Left renal pelvis (tissue), 4 donors: ENCODE measurements at places on chromosomes 12 and 14. TPM values are rescaled to one million over a fixed set of nuclear protein-coding genes. Genes with fewer than 3 reads are reported as not detected.

GRCh38 chr14:78424311-78424710 is 254.1 kb downstream of the NRXN3 start:
- DNase-seq, result no peak

GRCh38 chr14:106837870-106838269 is 1311.5 kb downstream of the TMEM121 start:
- DNase-seq, result no peak

DNA sequence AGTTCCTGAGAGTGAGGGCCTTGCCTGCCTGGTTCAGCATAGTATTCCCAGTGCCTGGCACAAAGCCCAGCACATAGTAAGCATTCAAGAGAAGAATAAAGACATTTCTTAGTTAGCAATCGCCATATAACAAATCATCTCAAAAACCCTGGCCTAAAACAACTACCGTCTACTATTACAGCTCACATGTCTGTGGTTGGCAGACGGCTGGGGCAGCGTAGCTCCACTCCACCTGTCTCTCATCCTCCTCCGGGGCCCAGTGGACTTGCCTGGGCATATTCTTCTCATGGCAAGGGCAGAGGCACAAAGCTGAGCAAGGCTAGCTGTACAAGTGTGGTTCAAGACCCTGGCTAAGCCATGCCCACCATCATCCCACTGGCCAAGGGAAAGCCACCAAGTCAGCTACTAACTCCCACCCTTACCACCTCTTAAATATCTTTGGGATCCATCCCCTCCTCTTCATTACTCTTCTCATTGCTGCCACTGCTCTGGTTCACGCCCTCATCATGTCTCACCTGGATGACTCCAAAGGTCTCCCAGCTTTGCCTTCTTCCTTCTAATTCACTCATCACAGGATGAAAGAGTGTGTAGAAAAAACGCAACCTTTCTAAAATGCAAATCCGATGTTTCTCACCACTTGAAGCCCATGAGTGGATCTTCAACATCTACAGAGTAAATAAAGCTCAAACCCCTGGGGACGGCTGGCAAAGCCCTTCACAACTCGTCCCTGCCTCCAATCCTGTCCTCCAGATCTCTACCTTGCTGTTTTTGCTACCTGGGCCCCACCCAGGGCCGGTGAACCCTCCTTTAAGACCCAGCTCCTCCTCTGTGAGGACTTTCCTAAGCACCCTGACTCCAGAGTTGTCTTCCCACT is 10.4 kb downstream of the TMEM229B start:
- no peak for DNase-seq

DNA sequence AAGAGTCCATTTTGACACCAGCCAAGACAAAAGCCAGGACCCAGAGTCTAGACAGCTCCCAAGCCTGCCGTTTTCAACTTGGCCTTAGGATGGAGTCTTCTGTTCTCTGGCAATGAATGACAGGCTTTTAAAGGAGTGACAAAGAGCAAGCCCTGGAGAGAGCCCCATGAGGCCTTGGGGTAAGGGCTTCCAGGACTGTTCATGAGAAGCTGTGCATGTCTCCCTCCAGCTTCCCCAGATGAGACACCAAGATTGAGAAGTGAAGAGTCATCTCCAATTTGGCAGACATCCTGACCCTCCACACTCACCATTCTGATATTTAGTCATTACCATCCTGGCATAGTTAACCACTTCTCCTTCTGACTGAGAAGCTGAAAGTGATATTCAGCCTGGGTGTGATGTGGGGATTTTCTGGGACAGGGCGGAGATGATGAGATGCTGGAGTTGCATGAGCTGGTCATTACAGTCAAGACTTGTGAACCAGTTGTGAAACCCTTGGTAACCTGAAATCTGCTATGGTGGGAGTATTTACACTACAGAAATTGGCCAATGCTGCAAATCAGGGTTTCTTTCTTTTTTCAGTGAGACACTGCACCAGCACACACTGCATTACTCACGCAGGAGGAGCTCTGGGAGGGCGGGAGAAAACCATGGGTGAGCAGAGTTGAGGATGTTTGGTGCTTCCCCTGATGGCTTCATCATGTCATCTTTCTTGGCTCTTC is 77.8 kb downstream of the VCPKMT start:
- DNase-seq, result no peak

- DNase-seq, result no peak
Observed at GRCh38 chr14:69574263-69574953, at the start of gene CCDC177. Gene CCDC177 (minus strand): TSS chr14:69574871. CDS start chr14:69573622, 1,249 bp downstream.

DNA sequence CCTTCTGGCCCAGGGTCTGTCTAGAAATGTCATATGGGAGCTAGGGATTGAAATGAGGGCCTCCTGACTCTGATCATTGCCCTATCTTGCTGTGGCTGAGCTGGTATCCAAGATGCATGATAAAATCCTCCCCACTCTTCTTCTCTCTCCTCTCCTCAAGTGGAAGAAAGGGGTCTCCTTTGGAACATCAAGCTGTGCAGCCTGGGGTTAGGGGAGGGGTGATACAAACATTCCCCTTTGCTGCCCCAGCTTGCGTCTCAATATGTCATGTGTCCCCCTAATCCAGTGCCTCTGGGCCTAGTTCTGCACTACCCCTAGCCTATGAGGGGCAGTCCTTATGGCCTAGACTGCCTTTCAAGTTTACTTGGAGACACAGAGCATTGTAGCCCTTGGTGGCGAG is 8.5 kb downstream of the RDH16 start:
- no peak for DNase-seq

DNA sequence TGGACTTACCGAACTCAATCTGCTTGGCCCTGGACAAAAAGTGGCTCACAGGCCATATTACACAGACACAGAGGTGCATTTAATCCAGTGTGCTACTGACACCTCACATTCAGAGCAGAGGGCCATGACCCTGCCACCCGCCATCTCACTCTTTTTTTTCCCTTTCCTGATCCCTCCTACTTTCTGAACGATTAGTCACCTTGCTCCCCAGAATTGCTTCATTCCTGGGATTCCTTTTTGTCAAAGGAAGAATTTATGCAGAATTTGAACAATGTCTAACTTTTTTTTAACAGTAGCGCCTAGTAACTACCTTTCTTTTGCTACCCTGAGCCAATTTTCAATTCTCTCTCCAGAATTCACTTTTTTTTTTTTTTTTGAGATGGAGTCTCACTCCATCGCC is 4.6 kb downstream of the PKP2 start:
- DNase-seq, result no peak

DNA sequence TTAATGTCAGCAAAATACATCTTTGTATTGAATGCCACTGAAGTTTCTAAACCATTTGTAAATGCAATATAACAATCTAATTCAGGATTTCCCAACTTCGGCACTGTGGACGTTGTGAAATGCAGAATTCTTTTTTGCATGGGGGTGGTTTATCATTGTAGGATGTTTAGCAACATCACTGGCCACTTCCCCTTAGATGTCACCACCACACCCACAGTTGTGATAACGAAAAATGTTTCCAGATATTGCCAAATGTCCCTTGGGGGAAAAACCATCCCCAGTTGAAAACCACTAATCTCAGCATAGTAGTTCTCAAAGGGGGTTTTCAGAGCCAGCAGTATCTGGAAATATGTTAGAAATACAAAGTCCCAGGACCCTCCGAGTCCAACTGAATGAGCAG is 203.3 kb downstream of the NAV3 start:
- no peak for DNase-seq

DNA sequence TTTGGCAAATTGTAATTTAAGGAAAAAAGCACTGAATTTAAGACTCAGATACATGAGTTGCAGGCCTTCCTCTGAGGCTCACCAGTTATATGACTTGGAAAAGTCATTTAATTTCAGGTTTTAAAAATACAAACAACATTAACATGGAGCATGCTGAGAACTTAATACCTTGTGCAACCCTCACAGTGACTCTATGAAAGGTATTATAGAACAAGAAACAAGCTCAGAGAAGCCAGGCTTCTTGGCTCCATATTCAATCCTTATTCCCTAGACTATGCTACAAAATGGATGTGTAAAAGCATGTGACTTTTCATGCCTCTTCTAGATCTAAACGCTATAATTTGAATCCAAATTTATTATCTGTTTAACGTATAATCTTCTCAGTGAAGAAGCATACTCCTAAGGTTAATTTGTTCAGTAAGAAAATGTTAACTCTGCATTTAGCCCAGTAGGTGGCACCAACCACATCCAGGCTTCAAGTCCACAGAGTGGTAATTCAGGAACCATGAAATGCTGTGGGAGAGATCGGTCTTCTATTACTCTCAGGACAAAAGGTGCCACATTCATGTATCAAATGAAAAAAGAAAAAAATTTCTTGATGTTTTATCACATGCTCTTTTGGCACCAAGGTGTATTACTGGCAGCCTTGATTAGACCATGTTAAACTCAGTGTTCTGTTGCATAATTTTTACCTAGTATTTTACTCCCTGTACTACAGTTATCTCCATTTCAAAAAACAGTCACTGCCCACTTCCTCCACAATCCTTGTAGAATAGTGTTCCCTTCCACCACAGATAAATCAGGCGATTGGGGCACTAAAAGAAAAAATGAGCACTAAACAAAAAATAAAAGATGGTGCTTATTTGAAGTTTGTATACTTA is 9.3 kb downstream of the CCDC196 start:
- DNase-seq, result no peak

GRCh38 chr12:6383572-6384498 is at the start of gene LTBR:
Gene LTBR (plus strand): TSS chr12:6384162. CDS start chr12:6384359, 197 bp downstream.
- DNase-seq, result no peak

The DYRK2 gene
- 27.6 TPM for polyA plus RNA-seq

The KCNH3 gene
- 2.4 TPM for polyA plus RNA-seq
